Body of pancreas (tissue), 4 donors: ENCODE measurements at places on chromosomes 7 and 10.
A peak's percentile ranks its signal among the peaks of the same experiment; 100 is the strongest.

DNA sequence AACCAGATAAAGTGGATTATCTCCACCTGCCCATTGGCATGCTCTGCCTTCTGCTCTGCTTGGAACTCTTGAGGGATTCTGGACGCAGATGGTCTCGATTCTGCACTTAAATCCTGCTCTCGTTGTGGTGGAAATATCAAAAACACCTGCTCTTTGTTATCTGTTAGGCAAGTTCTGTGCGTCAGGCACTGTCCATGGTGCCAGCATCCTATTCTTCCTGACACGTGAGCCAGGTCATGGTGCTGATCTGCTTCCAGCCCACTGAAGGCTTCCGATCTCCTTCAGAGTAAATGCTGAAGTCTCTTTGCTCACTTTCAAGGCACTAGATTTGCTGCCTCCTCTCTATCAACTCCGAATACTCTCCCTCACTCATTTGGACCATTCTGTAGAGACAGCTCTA lies 505.6 kb downstream of the HTR7 start:
- no peak for DNase-seq

DNA sequence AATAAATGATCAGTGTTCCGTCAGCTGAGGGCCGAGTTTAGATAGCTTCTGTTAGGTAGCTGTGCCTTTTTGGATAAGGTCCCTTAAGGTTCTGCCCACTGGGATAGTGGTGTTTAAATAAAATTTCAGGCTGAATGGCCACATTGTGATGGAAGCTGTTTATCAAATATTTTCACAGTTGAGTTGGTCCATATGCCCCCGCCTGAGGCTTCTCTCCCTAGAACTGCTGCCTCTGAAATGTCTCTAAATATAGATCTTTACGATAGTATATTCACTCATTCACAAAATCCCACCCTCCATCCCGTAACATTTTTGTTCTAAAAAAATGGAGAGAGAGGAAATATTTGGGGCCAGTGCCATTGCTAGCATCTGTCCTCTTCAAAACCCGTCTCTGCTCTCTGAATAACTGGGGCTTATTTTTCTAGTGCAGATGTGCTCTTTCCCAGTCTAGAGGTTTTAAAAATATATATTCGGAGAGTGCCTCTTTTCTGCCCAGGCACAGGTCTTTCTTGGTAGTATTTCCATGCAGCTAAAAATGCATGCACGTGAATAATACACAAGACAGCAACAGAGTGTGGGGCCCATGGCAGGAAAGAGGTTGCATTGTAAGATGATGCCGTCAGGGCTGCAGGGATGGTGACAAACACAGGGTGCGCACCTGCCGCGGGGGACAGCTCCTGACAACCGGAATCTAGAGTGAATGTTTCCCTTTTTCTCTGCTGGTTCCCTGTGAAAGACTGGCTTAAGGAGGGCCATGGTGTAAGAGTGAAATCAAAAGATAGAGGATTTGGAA lies 105.4 kb upstream of the BTBD16 start:
- no peak for DNase-seq

DNA sequence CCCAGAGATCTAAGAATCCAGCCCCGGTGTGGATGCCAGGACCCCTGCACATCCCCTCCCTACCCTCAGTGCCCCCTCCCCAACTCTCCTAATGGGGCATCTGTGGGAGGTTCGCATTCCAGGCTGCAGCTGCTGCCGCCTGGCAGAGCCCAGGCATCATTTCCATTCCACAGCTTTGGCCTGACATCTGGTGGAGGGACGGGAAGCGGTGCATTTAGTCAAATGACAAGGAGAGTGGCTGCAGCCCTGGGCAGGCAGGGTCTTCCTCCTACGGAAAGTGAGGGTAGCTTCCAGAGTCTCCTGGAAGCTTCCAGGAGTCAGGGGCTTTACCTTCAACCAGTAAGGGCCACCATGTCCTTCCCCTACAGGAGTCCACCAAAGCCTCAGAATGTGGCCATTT lies 30.8 kb downstream of the PRLHR start:
- DNase-seq = no peak

GRCh38 chr7:115789901-115790300 lies 240.7 kb downstream of the TFEC start:
- no peak for DNase-seq

GRCh38 chr10:7152982-7153381 lies 257.9 kb downstream of the SFMBT2 start:
- DNase-seq = no peak

DNA sequence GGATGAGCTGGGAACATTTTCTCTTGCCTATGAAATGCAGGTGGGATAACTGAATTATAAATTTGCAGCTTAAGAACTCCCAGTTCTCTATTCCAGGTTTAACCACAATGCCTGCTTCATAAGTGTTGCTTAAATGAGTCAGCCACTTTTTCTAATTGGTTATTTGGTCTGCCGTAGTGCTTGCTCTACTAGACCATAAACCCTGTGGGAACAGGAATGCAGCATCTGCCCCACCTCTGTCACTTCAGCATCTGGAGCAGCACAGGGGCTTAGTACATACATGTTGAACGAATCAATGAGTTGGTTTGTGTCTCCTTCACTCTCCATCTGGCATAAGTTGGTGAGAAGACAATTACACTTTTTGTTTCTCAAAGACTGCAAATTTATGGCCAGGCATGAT lies 95.2 kb upstream of the PTER start:
- DNase-seq = no peak

GRCh38 chr10:63798599-63799498 lies 277.6 kb downstream of the REEP3 start:
- peak; percentile 73 for DNase-seq

DNA sequence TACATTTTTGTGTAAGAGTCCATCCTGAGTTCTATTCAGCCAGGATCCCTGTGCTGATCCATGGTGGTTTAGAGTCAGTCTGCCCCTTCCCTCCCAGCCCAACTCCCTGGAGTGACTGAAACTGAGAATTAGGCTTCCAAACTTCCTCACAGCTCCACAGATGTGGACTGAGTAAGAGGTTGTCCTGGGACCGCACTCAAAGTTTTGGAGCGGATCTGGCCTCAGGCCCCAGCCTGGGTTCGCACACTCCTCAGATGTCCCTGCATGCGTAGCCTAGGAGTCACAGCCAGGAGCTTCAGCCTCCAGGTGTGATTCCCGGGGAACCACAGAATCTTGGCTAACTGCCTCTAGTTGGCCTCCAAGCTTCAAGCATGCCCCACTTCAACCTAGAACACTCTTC lies 218.1 kb downstream of the C7orf25 start:
- no peak for DNase-seq
